ENCODE measurements at places on chromosomes 16 and 17. TPM values are rescaled to one million over a fixed set of nuclear protein-coding genes. Genes with fewer than 3 reads are reported as not detected.

DNA sequence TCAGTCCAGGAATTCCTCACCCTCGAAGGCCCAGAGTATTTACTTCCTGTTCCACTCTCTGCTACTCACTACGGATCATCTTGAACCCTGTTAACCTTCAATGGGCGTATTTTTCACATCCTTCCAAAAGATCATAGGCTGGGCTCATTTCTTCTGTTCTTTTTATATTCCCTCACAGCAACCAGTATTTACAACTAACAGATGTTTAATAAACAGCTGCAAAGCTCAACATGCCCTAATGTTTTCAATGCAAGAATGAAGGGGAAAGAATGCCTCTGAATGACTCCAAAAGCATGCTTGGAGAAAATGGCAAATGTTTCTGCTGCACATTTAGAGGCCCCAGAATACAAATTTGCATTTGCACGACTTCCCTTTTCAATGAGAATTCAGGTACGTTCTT is 174.9 kb downstream of the ZFHX3 start:
- no peak for DNase-seq

The PLXDC1 gene
- 5.6 TPM for total RNA-seq

The TCAP gene
- total RNA-seq, result 0.96 TPM

The WNT3 gene
- 0.41 TPM for total RNA-seq

GRCh38 chr17:16243385-16243784 is 26.4 kb downstream of the PIGL start:
- no peak for DNase-seq

- DNase-seq, result no peak
Measured at GRCh38 chr17:16917671-16918394, 54.1 kb downstream of the TNFRSF13B start.

All from mucosa of descending colon (tissue), 3 donors.